ENCODE measurements at places on chromosomes 6 and 20.

- DNase-seq, result no peak
Observed at GRCh38 chr6:169972101-169972651, 220.8 kb downstream of the ERMARD start.

DNA sequence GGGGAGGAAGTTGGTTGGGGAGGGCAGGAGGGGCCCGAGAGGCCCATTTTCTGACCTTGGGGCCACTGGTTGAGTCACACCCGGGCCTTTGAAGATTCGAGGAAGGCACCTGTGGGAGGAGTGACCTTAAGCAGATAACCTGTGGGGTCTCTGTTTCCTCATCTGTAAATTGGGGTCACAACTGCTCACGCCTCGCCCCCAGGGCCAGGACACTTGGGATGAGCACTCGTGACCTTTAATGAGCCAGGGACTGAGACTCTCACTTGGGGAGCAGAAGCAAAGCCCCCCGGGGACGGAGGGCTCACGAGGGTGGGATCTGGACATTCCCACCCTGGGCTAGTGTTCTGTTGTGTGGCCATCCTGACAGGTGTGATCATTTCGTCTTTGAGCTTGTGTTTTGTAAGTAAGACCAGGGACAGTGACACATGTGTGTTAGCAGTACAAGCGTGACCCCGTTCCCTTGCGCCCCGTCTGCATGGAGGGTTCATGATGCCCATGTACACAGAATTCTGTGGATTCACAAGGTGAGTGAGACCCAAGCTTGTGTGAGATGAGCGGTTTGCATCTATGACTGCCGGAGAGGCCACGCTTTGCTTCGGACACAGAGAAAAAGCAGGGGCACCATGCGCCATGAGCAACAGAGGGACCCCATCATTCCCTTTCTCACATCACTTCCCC, 79.3 kb upstream of the PMEPA1 start:
- no peak for DNase-seq

GRCh38 chr6:54897462-54898189, 51.1 kb downstream of the FAM83B start:
- no peak for DNase-seq

DNA sequence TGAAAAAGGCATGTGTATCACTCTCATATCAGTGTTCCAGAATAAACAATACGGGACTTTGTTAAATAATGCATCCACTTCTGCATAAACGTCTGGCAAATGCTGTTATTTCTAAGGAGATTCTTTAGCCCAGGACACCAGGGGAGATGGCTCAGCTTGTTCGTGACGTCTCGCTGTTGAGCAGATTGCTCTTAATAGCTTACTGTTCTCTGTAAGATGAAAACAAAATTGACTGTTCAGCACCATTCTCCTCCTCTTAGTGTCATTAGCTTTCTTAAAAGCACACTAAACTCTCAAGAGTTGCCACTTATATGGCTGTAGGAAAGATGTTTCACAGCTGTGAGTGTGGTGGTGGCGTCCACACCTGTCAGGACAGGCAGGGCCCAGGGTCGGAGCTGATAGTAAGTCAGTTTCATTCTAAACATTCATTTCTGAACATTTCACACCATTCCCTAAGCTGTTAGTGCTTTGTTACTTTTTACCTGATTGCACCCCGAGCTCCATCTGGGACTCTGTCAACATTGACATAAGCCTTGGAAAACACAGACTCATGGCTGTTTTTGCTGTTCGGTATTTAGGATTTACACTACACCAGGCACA, 132.1 kb downstream of the ZDHHC14 start:
- DNase-seq, result no peak

- no peak for DNase-seq
Observed at GRCh38 chr6:747921-748320, 55.0 kb upstream of the EXOC2 start.

DNA sequence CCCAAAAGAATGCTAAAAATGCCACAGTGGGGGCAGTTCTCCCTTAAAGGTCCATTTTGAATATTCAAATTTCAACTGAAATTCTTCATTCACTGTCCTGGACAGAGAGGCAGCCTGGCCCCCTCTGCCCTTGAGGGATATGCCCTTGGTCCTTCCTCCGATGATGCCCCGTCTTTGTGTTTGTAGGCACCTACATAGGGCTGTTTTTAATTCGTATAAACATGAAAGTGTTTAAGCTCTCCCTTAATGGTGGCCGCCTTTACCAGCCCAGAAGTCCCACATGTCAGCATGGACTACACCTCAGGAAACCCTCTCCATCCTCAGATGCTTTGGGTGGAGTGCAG, 70.2 kb downstream of the SSR1 start:
- no peak for DNase-seq

GRCh38 chr6:2979819-2980464, 8.6 kb upstream of the SERPINB6 start:
- no peak for DNase-seq

DNA sequence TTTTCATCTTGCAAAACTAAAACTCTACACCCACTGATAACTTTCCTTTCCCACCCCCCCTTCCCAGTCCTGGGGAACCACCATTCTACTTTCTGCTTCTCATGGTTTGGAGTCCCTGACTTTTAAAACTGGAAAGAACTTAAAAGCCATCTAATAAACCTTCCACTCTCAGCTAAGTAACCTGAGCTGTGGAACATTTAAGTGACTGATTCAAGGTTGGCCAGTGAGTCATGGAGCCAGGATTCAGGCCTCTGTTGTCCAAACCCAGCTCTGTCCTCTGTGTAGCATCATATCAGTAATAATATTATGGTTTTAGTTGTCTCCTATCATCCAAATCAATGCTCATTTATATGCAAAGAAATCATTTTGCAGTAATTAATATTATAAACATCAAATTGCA, 176.0 kb upstream of the NT5E start:
- DNase-seq, result no peak

Measured in T-helper 1 cell (primary cell).